Endothelial cell of umbilical vein (primary cell): ENCODE measurements at places on chromosomes 11 and 22. TPM values are rescaled to one million over a fixed set of nuclear protein-coding genes. Genes with fewer than 3 reads are reported as not detected.
A peak's percentile ranks its signal among the peaks of the same experiment; 100 is the strongest.

Gene FZD4
- total RNA-seq, result 109 and 112 TPM in 2 replicates

Gene SLC22A6
- not detected in 2 replicates for total RNA-seq

Gene C11orf91
- 1.4 and 2.1 TPM in 2 replicates for total RNA-seq

Gene KRTAP5-11
- not detected in 2 replicates for total RNA-seq

Gene SLC22A9
- total RNA-seq, result not detected in 2 replicates

Gene CHKB
- total RNA-seq, result 57.7 and 62.4 TPM in 2 replicates

Gene SLC22A12
- total RNA-seq, result not detected in 2 replicates

Gene P4HA3
- total RNA-seq, result 15.0 and 26.9 TPM in 2 replicates

Gene KCNK7
- total RNA-seq, result 0.60 and 1.3 TPM in 2 replicates

Gene UBQLN3
- total RNA-seq, result not detected in 2 replicates

Gene LIN7C
- 23.6 and 24.9 TPM in 2 replicates for total RNA-seq

GRCh38 chr11:1271927-1272326 is 37.5 kb downstream of the TOLLIP start:
- no peak for DNase-seq

DNA sequence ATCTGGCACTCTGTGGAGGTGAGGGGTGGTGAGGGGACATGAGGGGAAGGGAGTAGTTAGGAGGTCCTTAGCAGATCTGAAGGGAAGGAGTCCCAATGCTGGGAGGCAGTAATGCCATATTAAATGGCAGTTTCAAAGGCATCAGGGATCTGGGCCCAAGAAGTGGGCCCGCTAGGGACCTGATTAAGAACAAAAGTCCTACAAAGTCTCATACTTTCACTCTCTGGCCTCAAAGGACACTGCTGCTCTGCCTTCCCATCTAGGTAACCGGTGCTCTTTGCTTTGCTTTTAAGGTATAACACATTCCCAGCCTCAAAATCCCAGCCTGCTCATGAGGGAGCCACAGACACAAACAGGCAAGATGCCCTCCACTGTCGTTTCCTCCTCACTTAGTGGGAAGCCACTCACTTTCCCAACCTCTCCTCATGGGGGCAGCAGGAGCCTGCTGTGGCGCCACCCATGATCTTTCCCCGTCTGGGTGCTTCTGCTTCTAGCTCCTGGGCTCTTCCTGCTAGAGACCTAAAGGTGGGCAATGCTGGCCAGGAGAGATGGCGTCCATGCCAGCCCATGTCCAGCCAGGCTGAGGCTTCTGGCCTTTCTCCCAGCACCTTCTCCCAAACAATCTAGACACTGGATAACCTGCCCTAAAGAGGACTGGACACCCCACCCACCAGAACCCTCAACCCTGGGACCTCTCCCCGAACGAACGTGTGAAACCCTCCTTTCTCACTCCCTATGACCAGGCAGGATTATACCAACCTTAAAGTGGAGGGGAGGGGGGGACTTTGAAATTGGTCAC is 68.3 kb downstream of the PLEKHA7 start:
- peak; percentile 34 for DNase-seq

GRCh38 chr22:41517172-41518047 is 26.9 kb downstream of the POLR3H start:
- DNase-seq, result peak; percentile 64

DNA sequence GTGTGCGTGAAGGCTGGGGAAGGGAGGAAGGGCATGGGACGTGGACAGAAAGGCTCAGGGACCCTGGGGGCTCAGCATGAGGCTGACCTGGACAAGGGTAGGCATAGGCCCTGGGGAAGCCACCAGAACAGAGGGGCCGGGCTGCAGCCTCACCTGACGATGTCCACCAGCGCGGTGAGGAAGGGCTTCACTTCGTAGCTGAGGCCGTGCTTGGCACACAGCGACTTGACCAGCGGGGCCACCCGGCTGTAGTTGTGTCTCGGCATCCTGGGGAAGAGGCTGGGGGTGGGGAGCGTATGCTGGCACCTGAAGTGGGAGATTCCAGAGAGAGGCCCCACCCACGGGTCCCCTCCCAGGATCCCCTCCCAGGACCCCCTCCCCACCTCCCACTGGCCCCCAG is 15.6 kb downstream of the FADS3 start:
- no peak for DNase-seq

GRCh38 chr22:20729194-20729593 is 44.7 kb upstream of the SERPIND1 start:
- no peak for DNase-seq

GRCh38 chr11:92276773-92277172 is 52.2 kb downstream of the FAT3 start:
- DNase-seq, result peak; percentile 4

- no peak for DNase-seq
Observed at GRCh38 chr22:42190274-42190673, 59.7 kb upstream of the CYP2D6 start.

- no peak for DNase-seq
Observed at GRCh38 chr11:88301488-88302140, 35.9 kb downstream of the CTSC start.

GRCh38 chr22:45482169-45482568 is 20.5 kb upstream of the FBLN1 start:
- no peak for DNase-seq

- no peak for DNase-seq
Observed at GRCh38 chr22:48357196-48357595, 1470.5 kb downstream of the BRD1 start.

GRCh38 chr11:359181-359714 is 10.1 kb upstream of the B4GALNT4 start:
- no peak for DNase-seq

- DNase-seq, result no peak
Observed at GRCh38 chr22:41523464-41524221, 20.6 kb downstream of the POLR3H start.

DNA sequence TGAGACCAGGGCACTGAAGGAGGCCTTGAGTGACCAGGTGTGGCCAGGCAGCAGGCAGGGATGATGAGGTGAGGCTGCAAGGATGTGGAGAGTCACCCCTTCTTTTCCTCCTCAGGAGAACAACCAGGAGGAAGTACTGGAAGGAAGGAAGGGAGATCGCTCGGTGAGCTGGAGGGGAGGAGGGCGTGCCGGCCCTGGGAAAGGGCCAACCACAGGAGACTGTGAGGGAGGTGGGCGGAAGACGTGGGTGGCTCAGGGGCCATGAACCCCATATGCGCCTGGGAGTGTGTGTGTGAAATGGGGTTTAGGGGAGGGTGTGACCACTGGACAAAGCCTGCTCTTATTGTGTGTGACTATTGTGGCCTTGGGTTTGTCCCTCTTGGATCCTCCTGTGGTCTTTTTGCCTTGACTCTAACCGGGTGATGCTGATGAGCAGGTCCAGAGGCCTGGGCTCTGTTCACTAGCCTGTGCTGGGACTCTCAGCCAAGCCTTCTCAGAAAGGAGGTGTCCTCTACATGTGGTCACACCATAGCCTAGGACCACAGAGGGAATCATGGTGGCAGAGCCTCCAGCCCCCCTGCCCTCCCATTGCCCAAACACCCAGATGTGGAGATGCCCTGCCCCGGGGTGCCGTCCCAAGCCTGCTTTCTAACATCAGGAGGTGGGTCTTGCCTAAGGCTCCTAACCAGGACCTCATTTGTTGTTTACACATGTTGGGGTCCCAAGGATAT is 41.3 kb upstream of the TUB start:
- DNase-seq, result no peak

GRCh38 chr11:83464160-83464944 is 178.2 kb upstream of the CCDC90B start:
- no peak for DNase-seq

- DNase-seq, result no peak
Observed at GRCh38 chr11:126978165-126978564, 22.4 kb downstream of the KIRREL3 start.

- DNase-seq, result no peak
Observed at GRCh38 chr11:130269326-130269943, 45.3 kb downstream of the ZBTB44 start.

- no peak for DNase-seq
Observed at GRCh38 chr22:49691256-49691655, 136.4 kb downstream of the BRD1 start.

DNA sequence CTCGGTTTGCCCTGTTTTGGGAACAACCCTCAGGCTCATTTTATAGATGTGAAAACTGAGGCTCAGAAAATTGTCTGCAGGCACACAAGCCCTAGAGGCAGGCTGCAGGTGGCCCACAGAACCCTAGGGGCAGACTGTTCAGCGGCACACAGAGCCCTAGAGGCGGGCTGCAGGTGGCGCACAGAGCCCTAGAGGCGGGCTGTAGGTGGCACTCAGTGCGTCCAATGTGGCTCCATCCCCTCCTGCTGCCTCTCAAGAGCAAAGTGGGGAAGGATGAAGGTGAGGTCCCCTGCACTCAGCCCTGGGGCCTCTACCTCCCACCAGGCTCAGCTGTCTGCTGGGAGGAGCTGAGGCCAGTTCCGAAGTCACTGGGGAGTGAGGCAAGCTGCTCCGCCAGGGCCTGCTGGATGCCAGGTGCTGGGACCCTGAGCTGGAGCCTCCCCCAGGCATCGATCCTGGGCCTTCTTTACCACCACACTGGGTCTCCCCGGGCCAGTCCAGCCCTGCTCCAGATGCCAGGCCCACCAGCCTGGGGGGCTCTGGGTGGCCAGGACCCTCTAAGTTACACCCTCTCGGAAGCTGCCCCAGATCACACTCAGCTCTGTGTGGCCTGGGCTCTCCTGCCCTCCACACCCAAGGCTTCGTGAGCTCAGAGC is 2.3 kb downstream of the ACY3 start:
- DNase-seq, result no peak

- DNase-seq, result no peak
Observed at GRCh38 chr11:73361953-73362776, 14.0 kb upstream of the RELT start.

GRCh38 chr22:30171008-30171407 is 75.6 kb downstream of the LIF start:
- no peak for DNase-seq

GRCh38 chr11:119473901-119474681 is 51.1 kb upstream of the THY1 start:
- DNase-seq, result no peak

GRCh38 chr11:28100665-28101064 is 7.3 kb downstream of the KIF18A start:
- no peak for DNase-seq

GRCh38 chr22:22093743-22094142 is 111.2 kb upstream of the TOP3B start:
- DNase-seq, result no peak

DNA sequence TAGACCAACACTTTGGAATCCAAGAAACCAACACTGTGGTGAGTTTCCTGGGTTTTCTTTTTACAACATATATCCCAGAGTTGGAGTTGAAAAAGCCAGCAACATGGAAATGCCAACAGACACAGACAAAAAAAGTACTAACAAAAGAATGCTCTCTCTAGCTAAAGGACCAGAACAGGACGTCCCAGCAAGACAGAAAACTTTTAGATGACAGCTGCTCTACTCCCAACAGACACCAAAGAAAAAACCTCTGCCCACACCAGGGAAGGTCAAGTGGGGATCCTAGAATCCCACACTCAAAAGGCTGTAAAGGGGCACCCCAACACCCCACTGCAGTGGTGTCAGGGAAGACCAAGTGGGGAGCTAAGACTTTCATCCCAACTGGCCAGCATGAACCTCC is 23.3 kb downstream of the RRAS2 start:
- no peak for DNase-seq

- DNase-seq, result no peak
Observed at GRCh38 chr11:45659818-45660160, 5.6 kb downstream of the CHST1 start.

GRCh38 chr11:104856607-104857006 is 41.7 kb downstream of the CASP12 start:
- DNase-seq, result no peak
